ENCODE measurements at places on chromosomes 12 and 14. TPM values are rescaled to one million over a fixed set of nuclear protein-coding genes. Genes with fewer than 3 reads are reported as not detected.

Gene EPYC
- 0.17 TPM for total RNA-seq

Gene TAS2R50
- total RNA-seq: not detected

Gene GPR137C
- total RNA-seq: 4.4 TPM

- DNase-seq: peak; percentile 78
These were observed at the start of gene ZC3H14 for GRCh38 chr14:88562831-88563686. ZC3H14 (plus strand) TSS chr14:88563037; CDS start chr14:88563134, 97 bp downstream.

GRCh38 chr12:121750507-121750955, 38.0 kb downstream of the TMEM120B start:
- DNase-seq: no peak

All from M059J (cell line).